NCI-H1092 (cell line): ENCODE measurements at places on chromosomes 5 and 9.

- DNase-seq = no peak
Measured at GRCh38 chr9:32596096-32596865, 23.3 kb upstream of the NDUFB6 start.

DNA sequence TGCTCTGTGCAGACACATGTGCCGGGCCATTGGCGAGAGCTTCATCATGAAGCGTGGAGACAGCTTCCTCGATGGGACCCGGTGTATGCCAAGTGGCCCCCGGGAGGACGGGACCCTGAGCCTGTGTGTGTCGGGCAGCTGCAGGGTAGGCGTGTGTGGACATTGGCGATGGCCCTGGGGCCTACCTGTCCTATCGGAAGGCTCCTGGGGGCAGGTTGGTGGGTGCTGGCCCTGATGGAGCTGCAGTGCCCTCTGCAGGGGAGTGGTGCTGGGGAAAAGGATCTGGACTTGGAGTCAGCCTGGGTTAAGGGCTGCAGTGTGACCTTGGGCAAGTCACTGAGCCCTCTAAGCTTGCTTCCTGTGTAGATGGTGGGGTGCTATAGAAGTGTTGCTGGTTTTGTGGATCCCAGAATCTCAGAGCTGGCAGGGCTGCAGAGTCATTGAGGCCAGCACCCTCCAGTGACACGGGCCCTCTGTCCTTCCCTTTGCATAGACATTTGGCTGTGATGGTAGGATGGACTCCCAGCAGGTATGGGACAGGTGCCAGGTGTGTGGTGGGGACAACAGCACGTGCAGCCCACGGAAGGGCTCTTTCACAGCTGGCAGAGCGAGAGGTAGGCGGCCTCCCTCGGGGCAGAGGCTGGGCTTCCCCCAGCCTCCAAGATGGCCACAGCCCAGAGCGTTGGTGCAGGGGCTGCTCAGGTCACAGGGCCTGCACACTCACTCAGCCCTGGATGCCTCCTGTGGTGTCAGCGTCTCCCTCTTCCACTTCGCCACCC, 15.8 kb downstream of the ADAMTS13 start:
- DNase-seq = no peak

GRCh38 chr9:128219831-128220230, 16.7 kb downstream of the DNM1 start:
- no peak for DNase-seq

GRCh38 chr5:93601071-93601801, 18.2 kb downstream of the NR2F1 start:
- DNase-seq = no peak

DNA sequence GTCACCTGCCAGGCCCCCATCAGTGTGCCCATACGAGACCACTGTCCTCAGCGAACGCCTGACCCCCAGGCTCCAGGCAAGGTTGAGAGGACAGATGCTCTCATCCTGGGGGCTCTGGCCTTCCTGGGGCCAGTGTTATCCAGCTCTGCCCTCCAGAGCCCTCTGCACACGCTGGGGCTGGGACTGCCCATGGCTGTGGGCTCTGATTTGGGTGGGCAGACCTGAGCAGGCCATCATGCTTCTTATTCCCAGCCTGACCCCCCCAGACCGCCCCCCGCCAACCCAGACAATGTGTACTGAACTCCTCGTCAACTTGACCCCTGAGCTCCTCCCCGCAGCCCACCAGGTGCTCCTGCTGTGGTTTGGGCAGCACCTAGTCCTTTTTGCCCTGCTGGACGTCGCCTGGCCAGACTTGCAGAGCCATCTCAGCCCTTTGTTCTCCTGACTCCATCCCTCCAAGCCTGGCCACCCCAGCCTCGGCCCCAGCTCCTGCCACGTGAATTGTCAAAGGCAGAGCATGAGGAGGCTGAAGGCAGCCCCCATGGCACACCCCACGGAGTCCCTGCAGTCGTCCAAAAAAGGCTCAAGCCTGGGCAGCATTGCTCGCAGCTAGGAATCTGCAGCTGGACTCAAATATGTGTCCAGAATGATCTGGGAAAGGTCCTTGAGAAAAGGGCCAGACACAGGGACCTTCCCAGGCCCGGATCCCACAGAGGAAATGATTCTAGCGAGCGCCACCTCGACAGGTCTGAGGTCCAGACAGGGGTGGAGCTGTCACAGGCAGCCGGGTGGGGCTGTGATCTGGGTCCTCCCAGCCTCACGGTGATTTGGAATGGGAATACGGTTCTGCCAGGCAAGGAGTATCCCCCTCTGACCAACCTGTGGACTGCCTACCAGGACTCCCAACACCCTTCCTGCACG, 87.0 kb downstream of the ADAMTS2 start:
- DNase-seq = no peak

- DNase-seq = no peak
Measured at GRCh38 chr5:124764992-124765611, 18.7 kb upstream of the ZNF608 start.

DNA sequence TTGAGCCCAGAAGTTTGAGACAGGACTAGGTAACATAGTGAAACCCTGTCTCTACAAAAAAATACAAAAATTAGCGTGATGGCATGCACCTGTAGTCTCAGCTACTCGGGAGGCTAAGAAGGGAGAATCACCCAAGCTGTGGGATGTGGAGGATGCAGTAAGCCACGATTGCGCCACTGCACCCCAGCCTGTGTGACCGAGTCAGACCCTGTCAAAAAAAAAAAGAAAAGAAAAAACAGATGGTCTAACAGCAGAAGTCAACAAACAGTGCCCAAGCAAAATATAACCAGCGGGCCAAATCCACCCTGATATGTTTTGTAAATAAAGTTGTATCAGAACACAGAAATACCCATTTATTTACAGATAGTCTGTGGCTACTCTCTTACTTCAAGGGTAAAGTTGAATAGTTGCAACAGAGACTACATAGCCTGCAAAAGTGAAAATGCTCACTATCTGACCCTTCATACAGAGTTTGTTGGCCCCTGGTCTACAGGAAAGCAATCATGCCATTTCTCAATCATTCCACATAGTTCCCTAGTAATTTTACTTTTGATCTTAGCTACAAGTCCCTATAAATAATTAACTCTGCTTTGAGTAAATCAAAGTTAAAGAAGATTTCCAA, 383.7 kb downstream of the TLE1 start:
- no peak for DNase-seq

DNA sequence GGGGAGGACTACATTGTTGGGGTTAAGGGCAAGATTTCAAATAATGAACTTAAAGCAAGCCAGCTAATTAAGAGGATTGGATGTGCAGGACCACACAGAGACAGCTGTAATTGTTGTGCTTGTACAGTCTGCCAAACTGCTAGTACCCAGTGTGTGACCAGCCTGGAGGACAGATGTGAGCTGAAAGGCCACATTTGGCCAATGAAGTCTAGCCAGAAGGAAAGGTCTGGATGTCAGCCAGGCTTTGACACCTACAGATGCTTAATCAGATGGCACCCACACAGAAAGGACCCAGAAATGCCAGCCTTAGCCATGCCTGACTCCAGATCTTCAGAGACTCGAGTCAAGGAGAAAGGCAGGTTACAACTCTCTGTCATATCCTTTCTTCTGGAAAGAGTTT, 491.1 kb downstream of the KIF4B start:
- DNase-seq = no peak

DNA sequence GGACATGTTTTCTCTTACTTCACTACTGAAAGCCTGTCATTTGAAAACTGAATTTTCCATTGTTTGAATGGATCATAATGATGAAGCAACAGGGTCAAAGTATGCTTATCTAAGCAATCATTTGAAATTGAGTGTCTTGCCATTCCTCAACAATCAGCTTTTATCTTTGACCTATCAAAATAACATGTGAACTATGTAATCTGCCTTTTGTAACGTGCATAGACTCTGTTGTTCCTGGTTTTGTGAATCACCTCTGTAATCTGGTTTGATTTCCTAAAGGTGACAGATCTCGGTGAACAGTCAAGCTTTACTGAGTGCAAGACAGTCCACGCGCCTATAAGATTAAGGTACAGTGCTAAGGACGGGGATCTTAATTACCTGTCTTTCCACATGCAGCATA, 3.3 kb downstream of the MEF2C start:
- no peak for DNase-seq

DNA sequence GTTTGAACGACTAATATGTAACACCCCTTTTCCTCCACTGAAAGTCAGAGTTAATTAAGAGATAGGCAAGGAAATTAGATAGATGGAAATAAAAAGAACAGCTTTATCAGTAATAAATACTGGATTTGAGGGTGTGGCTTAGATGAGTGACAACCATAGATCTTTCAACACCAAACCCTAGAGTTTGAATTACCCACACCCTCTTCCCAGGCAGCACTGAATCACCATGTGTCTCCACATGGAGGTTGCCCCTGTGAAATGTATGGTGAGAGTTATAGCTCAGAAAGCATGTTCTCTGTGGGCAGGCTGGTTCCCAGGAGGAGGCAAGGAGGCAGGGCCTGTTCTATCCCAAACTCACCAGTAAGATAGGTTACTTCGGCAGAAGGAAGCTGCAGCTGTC, 69.7 kb downstream of the TMEM174 start:
- no peak for DNase-seq

DNA sequence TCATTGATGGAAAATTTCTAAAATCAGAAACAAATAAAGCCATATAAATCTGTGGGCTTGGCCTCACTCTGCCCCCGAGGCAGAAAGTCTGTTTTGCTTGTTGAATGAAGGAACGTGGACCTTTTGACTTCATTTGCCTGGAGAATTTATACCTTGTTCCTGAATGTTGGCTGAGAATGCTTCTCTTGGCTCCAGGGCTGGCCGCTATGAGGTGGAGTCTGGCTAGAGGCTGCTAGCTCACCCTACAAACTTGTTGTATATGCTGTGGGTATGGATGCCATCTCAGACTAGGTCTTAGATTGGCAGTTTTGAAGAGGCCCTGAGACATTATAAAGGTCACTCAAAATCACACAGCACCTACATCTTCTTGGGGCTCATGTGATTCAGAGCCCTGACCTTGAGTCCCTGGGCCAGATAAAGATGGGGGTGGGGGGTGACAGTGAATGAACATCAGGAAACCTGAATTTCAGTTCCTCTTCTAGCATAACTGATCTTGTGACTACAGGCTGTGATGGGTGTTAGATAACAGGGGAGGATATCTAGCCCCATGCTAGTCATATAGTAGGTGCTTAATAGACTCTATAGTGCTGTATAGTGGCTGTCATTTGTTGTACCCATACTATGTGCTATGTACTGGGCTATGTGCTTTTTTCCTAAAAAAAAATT, 2.8 kb downstream of the GM2A start:
- no peak for DNase-seq

DNA sequence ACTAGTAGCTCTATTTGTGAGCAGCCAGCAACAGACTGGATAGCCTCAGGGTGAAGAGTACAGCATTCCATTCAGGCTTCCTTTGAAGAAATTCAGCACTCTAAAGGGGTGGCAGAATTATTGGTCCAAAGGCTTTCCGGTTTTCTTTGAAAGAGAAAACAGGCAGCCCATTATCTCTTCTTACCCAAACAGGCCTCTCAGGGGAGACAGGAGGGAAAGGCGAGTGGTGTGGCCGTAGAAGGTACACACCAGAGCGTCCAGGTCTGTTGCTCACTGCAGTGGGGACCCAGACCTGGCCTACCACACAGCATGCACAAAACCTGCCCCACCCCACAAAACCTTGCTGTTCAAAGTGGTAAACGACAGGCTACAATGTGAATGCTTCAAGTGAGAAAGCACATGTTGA, 83.3 kb downstream of the ZNF608 start:
- DNase-seq = no peak

DNA sequence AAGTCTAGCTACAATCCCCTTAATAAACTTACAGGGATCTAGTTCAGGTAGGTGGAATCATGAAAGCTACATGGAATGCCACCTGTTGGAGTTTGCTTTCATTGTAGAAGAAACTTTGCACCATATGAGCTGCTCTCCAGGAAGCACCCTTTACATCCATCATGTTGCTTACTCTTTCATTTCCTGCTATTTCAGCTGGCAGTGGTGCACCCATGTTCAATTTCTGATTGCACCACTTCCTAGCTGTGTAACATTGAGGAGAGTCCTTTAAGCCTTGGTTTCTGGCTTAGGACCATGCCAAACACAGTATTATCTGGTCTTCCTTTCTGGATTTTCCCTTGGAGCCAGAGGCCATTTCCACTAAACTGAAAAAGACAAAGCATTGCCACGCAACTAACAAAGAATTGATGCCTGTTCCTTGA, 123.3 kb upstream of the SLC12A2 start:
- DNase-seq = no peak

- no peak for DNase-seq
Measured at GRCh38 chr9:70457235-70457634, 42.8 kb upstream of the KLF9 start.

DNA sequence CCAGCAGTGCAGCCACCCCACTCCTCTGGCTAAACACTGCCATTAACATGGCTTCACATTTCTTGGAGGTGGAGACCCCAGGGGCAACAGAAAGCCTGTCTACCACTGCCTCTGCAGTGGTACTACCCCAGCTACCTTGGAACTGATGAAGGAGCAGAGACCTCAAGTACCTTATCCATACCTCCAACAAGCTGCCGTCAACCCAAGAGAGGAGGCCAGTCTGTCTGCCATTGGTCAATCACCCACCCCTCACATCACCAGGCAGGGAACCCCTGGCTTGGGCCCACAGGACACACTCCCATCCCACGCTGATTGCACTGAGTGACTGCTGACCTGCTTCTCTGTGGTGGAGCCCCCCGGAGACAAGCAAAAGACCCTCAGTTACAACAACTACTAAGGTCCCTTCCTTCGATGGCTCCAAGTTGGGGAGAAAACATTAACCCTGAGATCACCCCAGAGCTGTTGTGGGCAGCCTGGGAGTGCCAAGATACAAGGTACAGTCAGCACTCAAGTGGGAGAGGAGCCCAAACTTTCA, 5.6 kb downstream of the IFNA14 start:
- DNase-seq = no peak

- DNase-seq = no peak
Measured at GRCh38 chr5:154541553-154541952, 63.5 kb upstream of the HAND1 start.

- DNase-seq = no peak
Measured at GRCh38 chr9:98491231-98491651, 217.5 kb downstream of the GABBR2 start.

- no peak for DNase-seq
Measured at GRCh38 chr9:128026255-128026772, 40.8 kb downstream of the NAIF1 start.

DNA sequence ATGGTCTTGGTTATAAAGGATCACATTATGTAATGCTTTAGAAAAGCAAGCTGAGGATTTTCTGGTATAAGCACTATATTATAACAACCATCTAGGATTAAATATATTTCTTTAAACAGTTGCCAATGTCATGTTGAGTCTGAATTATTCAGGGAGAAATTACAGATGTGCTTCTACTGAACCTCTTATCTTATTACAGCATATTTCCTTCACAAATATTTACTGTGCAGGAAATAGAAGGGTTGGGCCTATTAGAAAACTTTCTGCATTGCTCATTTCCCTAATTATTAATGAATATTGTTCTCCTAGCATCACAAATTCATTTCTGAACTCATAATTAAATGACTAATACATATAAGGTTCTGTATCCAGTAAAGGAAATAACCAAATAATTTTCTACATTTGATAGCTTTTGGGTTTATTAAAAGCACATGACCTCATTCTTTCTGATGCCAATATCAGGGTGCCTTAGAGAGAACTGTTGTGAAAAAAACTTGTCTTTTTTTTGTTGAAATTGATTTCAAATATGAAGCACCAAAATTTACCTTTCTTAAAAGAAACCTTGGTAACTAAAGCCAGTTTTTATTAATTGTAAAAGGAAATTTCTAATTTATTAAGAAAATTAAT, 476.8 kb upstream of the PTGER4 start:
- DNase-seq = no peak

GRCh38 chr9:114290561-114290986, 32.3 kb upstream of the ORM1 start:
- no peak for DNase-seq

- DNase-seq = no peak
Measured at GRCh38 chr9:2725898-2726649, 8.8 kb downstream of the KCNV2 start.
